Heart left ventricle (tissue), 16 donors: ENCODE measurements at places on chromosomes 5 and 9.

DNA sequence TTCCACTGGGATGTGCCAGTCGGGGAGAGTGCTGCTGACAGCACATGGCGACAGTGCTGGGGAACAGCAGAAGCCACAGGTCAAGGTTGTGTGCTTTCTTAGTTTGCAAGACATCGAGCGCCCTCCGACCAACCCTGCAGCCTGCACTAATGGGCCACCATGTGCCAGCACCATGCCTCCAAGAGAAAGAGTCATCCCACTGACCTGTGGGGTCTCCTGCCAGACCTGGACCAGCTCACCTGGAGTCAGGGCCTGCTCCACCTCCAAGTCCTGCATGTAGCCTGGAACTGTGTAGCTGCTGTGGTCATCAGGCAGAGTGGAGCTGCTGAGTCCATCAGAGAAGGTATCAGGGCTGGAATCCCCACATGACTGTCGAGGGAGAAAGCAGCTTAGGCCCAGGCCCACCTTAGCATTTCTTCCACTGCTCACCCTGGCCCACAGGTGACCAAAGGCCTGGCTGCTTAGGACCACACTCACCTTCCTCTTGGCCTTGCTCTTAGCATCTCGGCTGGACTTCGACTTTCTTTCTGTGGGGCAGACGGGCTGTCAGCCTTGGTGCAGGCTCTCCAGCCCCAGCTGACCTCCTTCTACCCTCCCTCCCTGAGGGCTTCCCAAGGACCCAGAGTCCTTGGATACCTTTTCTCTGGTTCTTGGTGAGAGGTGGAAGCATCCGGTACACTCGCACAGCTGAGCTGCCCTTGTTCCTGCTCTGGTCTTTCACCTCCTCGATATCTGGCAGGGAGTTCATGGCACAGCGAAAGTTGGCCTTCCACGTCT, 4.1 kb downstream of the IRF1 start:
- peak; percentile 4 for DNase-seq

GRCh38 chr9:124217836-124218437, 39.8 kb upstream of the NEK6 start:
- no peak for DNase-seq

DNA sequence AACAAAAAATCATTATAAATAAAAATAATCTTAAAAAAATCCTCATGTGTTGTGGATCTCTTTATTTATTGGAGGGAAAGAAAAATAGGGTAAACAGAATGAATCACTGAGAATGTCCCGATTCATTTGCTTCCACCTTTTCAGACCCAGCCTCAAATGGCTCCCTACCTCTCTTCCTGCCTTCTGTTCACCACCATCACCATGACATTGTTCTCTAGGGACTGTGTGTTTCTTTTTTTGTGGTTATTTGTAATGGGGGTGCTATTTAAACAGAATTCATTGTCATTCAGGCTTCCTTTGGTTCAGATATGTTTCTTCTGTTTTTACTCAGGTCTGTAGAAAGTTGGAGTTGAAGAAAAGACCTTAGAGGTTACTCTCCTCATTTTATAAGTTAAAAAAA, 198.2 kb downstream of the KIF4B start:
- no peak for DNase-seq

DNA sequence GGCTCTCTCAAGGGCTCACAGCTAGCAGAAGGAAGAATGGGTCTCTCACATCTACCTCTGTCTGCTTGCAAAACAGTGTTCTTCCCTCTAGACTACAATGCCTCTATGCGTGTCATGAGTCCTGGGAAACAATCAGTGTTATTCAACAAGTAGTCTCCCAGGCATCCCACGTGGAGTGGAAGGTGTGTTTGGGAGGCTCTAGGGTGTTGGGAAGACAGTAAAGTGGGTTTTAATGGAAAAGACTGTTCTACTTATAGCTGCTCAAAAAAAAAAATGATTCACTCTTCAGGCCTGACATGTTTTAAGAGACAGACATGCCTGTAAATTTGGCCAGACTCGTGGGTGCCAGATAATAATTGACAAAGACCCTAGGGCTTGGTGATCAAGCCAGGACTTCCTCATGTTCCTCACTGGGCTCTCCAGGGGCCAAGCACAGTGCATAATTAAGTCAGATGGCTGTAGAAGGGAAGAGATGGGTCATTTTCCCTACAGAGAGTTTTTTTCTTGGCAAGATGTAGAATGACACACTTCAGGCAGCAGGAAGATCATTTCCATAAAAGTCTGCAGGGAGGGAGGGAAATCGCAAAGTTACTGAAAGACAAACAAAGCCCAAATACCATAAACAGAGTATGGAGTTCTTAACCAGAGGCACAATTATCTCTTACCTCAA, 246.4 kb downstream of the ACTL7B start:
- DNase-seq = no peak

- DNase-seq = no peak
These were observed 126.7 kb downstream of the GRIA1 start for GRCh38 chr5:153617190-153617589.

- DNase-seq = no peak
These were observed 36.7 kb upstream of the UBE2D2 start for GRCh38 chr5:139524446-139524845.
